ENCODE measurements at places on chromosomes 12 and 14. TPM values are rescaled to one million over a fixed set of nuclear protein-coding genes. Genes with fewer than 3 reads are reported as not detected.

The ZC2HC1C gene
- not detected for total RNA-seq

The RNFT2 gene
- 6.4 TPM for total RNA-seq

The APOF gene
- total RNA-seq: not detected

GRCh38 chr12:80017261-80017870 is 82.0 kb upstream of the OTOGL start:
- DNase-seq: no peak
- H3K36me3 ChIP-seq: no peaks in the 10 kb centered on the region
- H3K27ac ChIP-seq: no peak overlapping the region
- H3K4me1 ChIP-seq: no peaks in the 10 kb centered on the region

DNA sequence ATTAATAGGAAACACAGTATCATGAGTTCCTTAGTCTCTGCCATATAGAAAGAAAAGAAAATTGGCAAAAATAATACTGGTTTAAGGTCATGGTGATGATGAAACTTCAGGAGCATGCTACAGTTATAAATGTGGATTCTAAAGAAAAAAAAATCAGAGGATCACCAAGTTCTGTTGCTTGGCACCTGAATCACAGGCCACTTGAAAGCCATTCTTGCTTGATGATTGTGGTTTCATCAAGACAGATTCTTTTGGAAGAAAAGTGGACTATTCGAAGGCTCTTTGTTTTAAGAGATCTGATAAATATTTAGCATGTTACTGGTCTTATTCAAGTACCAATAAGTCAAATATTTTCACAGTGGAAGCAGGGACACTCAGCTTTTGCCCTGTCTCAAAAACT is 148.9 kb downstream of the SAMD4A start:
- no peaks in the 10 kb centered on the region for H3K27me3 ChIP-seq
- no peaks in the 10 kb centered on the region for H3K36me3 ChIP-seq
- H3K27ac ChIP-seq: peak overlapping the region; percentile 45
- DNase-seq: no peak
- no peak overlapping the region for H3K4me3 ChIP-seq

GRCh38 chr12:66776974-66777373 is 98.1 kb upstream of the GRIP1 start:
- H3K27ac ChIP-seq: no peak overlapping the region
- no peaks in the 10 kb centered on the region for H3K4me1 ChIP-seq
- H3K36me3 ChIP-seq: no peaks in the 10 kb centered on the region
- H3K27me3 ChIP-seq: no peaks in the 10 kb centered on the region
- no peak overlapping the region for H3K4me3 ChIP-seq

Data from vagina (tissue), 2 donors.